Peyer's patch (tissue), 4 donors: ENCODE measurements at places on chromosomes 6 and 20. TPM values are rescaled to one million over a fixed set of nuclear protein-coding genes. Genes with fewer than 3 reads are reported as not detected.

Gene PLCG1
- total RNA-seq: 223 TPM

DNA sequence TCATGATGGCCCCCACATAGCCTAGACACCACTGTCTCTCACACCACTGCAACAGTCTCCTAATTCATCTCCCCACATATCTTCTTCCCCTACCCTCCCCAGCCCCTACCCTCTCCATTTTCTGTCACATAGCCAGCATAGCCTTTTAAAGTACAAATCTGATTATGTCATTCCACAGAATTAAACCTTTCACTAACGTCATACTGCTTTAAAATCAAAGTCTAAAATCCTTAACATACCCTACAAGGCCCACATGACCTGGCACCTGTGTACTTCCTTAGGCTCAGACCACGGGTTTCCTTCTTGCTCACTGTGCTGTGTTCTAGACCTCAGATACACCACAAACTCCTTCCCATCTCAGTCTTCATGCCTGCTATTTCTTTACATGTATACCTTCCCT, 5.9 kb downstream of the OSTM1 start:
- H3K27ac ChIP-seq: no peak overlapping the region
- DNase-seq: no peak
- H3K27me3 ChIP-seq: no peaks in the 10 kb centered on the region
- no peaks in the 10 kb centered on the region for H3K36me3 ChIP-seq
- H3K4me1 ChIP-seq: peaks cover 6% of the 10 kb centered on the region

- H3K27ac ChIP-seq: no peak overlapping the region
- no peak overlapping the region for H3K4me3 ChIP-seq
- H3K36me3 ChIP-seq: no peaks in the 10 kb centered on the region
- no peaks in the 10 kb centered on the region for H3K27me3 ChIP-seq
- no peaks in the 10 kb centered on the region for H3K4me1 ChIP-seq
These were observed 8.5 kb downstream of the HMGN3 start for GRCh38 chr6:79225717-79226599.

GRCh38 chr6:25428758-25429317, 149.7 kb downstream of the CARMIL1 start:
- DNase-seq: no peak
- no peak overlapping the region for H3K27ac ChIP-seq

- H3K27me3 ChIP-seq: no peaks in the 10 kb centered on the region
- no peak overlapping the region for H3K27ac ChIP-seq
- no peaks in the 10 kb centered on the region for H3K36me3 ChIP-seq
- no peak overlapping the region for H3K4me3 ChIP-seq
- DNase-seq: no peak
- no peaks in the 10 kb centered on the region for H3K4me1 ChIP-seq
These were observed 293.5 kb downstream of the PRL start for GRCh38 chr6:22003287-22003686.

DNA sequence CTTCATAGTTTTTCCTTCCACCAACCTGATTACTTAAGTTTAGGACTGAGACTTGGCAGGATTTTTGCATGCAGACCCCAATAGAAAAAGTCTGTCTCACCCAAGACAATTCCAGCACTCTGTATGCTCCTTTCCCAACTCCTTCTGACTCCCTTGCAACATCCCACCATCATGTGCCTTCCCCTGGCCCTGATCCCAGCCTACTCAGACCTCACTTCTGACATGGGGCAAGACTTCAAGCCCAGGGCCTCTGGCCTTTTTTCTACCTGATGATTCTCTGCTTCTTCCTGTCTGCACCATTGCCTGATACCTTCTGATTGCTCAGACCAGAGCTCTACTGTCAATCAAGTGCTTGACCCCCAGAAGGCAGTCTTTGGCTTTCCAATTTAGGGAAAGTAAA, 96.6 kb downstream of the HAO1 start:
- no peaks in the 10 kb centered on the region for H3K4me1 ChIP-seq
- H3K4me3 ChIP-seq: no peak overlapping the region
- DNase-seq: no peak
- no peaks in the 10 kb centered on the region for H3K27me3 ChIP-seq
- H3K36me3 ChIP-seq: no peaks in the 10 kb centered on the region
- H3K27ac ChIP-seq: no peak overlapping the region

GRCh38 chr6:130020073-130020906, 1.9 kb downstream of the L3MBTL3 start:
- peak; percentile 63 for DNase-seq
- H3K4me3 ChIP-seq: peak overlapping the region; percentile 88
- H3K27me3 ChIP-seq: no peaks in the 10 kb centered on the region
- no peaks in the 10 kb centered on the region for H3K4me1 ChIP-seq
- H3K27ac ChIP-seq: peak overlapping the region; percentile 75

DNA sequence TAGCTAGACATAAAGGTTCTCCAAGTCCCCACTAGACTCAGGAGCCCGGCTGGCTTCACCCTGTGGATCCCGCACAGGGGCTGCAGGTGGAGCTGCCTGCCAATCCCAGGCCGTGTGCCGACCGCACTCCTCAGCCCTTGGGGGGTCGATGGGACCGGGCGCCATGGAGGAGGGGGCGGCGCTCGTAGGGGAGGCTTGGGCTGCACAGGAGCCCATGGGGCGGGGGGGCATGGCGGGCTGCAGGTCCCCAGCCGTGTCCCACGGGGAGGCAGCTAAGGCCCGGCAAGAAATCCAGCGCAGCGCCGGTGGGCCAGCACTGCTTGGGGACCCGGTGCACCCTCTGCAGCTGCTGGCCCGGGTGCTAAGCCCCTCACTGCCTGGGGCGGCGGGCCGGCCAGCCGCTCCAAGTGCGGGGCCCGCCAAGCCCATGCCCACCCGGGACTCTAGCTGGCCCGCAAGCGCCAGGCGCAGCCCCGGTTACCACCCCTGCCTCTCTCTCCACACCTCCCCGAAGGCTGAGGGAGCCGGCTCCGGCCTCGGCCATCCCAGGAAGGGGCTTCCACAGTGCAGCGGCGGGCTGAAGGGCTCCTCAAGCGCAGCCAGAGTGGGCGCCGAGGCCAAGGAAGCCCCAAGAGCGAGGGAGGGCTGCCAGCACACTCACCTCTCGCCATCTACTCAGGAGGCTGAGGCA, 26.5 kb upstream of the ID1 start:
- H3K27ac ChIP-seq: no peak overlapping the region
- no peaks in the 10 kb centered on the region for H3K36me3 ChIP-seq
- DNase-seq: no peak
- H3K4me3 ChIP-seq: no peak overlapping the region

- H3K27me3 ChIP-seq: no peaks in the 10 kb centered on the region
- peak; percentile 38 for DNase-seq
- H3K36me3 ChIP-seq: no peaks in the 10 kb centered on the region
- H3K4me3 ChIP-seq: no peak overlapping the region
- H3K27ac ChIP-seq: no peak overlapping the region
These were observed 10.2 kb downstream of the SRSF3 start for GRCh38 chr6:36604090-36605060.

GRCh38 chr20:3732327-3733118, at the start of gene HSPA12B:
TSS of gene HSPA12B (plus strand) at chr20:3732685. CDS start at chr20:3738675, 5,990 bp downstream.
- peak within 1 kb of the TSS; percentile 38 for H3K4me3 ChIP-seq
- H3K27me3 ChIP-seq: peaks cover 5% of the 10 kb centered on the region
- no peak within 1 kb of the TSS for H3K27ac ChIP-seq
- no peak for DNase-seq
- no peaks in the 10 kb centered on the region for H3K36me3 ChIP-seq
- H3K4me1 ChIP-seq: no peaks in the 10 kb centered on the region
